Chondrocyte (in vitro differentiated cells): ENCODE measurements at places on chromosomes 2 and 18. TPM values are rescaled to one million over a fixed set of nuclear protein-coding genes. Genes with fewer than 3 reads are reported as not detected.

- DNase-seq: no peak
These were observed 222.6 kb upstream of the CHAC2 start for GRCh38 chr2:53544871-53545558.

DNA sequence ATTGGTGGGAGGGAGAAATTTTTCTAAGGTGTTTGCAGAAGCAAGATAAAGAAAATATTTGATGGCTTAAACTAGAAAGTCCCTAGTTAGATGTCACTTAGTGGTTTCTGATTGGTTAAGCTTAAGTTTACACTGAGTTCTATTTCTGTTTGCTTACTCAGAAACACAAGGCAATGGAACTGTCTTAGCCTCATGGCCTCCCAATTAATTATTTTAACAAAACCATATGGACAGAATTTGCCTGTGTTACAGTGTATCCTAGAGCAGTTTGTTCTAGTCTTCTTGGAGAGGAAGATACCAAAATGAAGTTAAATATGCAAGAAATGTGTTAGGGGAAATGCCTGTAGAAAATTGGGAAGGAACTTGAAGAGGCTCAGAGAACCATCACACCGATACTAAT, 4.6 kb upstream of the IMPACT start:
- DNase-seq: no peak

- DNase-seq: no peak
These were observed 47.6 kb upstream of the MSTN start for GRCh38 chr2:190110131-190110530.

GRCh38 chr18:57210107-57210715, 63.3 kb downstream of the BOD1L2 start:
- DNase-seq: no peak

Gene DAW1
- 0.28 to 0.65 TPM (median 0.47 TPM) in 3 replicates for total RNA-seq

GRCh38 chr2:25517701-25518100, 155.7 kb downstream of the DTNB start:
- DNase-seq: no peak

- DNase-seq: no peak
These were observed 22.3 kb downstream of the INPP1 start for GRCh38 chr2:190365499-190366204.

DNA sequence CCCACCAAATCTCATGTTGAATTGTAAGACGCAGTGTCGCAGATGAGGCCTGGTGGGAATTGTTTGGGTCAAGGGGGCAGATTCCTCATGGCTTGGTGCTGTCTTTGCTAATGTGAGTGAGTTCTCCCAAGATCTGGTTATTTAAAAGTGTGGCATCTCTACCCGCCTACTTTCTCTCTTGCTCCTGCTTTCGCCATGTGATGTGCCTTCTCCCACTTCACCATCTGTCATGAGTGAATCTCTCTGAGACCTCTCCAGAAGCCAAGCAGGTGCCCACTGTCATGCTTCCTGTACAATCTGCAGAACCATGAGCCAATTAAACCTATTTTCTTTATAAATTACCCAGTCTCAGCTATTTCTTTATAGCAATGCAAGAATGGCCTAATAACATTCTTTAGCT, 246.6 kb upstream of the CDH20 start:
- no peak for DNase-seq

GRCh38 chr18:45871431-45872084, 46.1 kb downstream of the SIGLEC15 start:
- DNase-seq: no peak

GRCh38 chr2:201972621-201973255, 60.9 kb upstream of the FZD7 start:
- DNase-seq: no peak

DNA sequence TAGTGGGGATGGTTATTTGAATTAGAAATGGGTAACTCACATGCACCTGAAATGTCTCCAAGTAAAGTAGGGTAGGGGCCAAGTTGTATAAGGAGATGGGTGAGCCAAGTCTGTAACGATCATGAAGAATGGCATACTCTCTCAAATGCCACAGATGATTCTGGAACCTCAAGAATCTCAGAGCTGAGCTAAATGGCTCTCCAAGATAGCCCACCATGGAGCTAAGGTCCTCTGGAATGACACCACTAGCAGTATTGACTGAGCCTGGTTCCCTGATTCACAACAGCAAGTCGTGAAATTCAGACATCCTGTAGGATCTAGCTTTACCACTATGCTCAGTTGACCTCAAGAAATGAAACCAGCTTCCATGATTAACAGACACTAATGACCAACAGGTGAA, 115.9 kb upstream of the EPAS1 start:
- DNase-seq: no peak

- no peak for DNase-seq
These were observed 17.6 kb downstream of the VSNL1 start for GRCh38 chr2:17558053-17558452.

GRCh38 chr2:240432430-240432819, 3.0 kb upstream of the GPC1 start:
- DNase-seq: no peak

DNA sequence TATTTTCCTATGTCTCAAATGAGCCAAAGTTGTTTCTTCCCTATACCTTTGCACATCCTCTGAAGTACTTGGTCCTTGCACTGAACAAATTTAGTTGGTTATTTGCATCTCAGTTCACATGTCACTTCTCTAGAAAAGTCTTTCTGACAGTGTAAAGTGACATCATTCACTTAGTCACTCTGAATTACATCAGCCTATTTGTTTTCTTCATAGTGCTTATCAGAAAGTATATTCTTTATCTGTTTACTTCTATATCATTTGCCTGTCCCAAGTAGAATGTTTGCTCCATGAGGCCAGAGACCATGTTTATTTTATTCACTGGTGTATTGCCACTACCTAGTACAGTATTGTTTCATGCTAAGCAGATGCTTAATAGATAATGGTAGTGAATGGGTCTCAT, 173.7 kb downstream of the HNMT start:
- DNase-seq: no peak
